D721Med (cell line): ENCODE measurements at places on chromosomes 7 and 10.

DNA sequence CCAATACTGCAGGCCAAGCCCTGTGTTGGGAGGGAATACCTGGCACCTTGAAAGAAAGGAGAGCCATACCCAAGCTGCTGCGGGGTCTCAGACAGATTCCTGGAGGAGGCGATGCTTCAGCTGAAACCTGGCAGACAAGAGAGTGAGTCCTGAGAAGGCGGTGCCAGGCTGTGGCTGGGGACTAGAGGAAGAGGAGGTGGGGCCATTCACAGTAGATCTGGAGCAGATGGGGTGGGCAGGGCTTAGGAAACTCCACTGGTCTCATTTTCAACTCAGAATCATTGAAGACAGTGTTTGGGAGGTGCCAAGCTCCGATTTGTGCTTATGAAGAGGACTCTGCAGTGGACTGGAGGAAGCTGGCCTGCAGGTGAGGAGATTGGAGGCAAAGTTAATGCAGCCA lies 236.3 kb upstream of the MKI67 start:
- DNase-seq = no peak

GRCh38 chr7:145692237-145692950 lies 424.2 kb upstream of the CNTNAP2 start:
- no peak for DNase-seq

DNA sequence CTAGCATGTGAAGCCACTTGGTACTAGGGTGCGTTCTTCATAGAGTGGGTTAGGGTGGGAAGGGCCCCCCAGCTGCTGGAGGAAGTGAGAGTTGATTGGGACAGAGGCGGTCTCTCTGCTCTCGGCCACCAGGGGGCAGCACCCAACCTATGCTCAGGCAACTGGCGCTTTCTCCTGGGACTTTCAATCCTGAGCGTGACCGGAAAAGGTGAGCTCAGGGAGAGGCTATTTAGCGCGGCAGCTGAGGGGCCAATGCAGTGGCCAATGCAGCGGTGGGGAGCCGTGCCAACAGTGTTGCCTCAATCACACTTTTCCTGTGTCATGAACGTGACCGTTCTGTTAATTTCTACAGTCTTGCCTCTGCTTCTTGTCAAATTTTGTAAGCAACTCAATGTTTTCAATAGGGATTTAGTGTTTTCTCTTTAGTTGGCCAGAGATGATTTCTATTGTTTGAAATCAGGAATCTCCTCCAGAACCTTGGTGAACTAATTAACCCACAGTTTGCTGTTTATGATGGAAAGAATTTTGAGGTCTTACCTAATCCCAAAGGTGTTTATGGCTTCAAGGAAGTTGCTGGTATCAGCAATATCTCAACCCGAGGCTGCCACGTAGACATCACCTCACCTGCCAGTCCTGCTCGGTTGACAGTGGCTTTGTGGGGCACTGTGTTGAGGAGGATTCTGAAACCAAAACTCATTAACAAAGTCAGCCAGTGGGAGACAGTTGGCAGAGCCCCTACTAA lies 67.9 kb upstream of the PDZD8 start:
- DNase-seq = no peak

- DNase-seq = no peak
Observed at GRCh38 chr7:79347351-79347750, 106.1 kb downstream of the MAGI2 start.

DNA sequence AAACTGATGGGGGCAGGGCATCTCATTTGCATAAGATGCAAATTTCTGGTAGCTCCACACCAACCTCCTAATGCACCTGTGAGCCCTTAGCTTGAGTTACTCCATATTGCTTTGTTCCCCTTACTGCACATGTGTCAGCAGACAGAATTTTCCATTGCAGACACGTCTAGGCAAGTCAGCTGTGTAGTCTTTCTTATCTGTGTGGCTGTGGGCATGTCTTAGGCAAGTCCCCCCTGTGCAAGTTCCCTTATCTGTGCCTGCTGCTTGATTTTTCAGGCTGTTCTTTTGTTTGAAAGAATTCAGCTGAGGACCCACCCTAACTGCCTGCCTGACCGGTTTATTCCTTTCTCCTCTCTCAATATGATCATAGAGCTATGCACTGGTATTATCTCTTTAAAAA lies 28.5 kb upstream of the TRIM24 start:
- DNase-seq = no peak

DNA sequence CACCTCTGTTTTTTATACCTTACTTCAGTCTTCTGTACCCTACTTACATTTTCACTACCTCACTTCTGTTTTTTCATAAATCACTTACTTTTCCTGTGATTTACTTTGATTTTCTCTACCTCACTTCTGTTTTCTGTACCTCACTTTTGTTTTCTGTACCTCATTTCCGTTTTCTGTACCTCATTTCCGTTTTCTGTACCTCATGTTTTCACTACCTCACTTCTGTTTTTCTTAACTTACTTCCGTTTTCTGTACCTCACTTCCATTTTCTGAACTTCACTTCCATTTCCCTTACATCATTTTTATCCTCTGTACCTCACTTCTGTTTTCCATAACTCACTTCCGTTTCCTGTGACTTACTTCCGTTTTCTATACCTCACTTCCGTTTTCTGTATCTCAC lies 492.0 kb upstream of the AKR1E2 start:
- DNase-seq = no peak
